Right atrium auricular region (tissue), 2 donors: ENCODE measurements at places on chromosomes 3 and 15.

DNA sequence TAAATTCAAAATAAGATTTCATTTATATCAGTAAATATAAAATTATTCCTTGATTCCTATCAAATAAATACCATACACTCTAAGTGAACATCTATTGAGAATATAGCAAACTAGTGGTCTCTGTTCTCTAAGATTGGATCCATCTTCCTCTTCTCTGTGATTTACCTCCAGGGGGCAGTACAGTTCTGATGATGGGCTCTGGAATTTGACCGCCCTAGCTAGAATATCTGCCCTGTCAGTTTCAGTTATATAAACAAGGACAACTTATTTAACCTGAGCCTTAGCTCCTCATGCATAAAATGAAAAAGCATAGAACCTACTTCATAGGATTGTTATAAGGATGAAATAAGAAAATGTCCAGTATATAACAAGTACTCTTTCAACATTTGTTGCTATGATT is 171.1 kb upstream of the CCDC54 start:
- DNase-seq = no peak

DNA sequence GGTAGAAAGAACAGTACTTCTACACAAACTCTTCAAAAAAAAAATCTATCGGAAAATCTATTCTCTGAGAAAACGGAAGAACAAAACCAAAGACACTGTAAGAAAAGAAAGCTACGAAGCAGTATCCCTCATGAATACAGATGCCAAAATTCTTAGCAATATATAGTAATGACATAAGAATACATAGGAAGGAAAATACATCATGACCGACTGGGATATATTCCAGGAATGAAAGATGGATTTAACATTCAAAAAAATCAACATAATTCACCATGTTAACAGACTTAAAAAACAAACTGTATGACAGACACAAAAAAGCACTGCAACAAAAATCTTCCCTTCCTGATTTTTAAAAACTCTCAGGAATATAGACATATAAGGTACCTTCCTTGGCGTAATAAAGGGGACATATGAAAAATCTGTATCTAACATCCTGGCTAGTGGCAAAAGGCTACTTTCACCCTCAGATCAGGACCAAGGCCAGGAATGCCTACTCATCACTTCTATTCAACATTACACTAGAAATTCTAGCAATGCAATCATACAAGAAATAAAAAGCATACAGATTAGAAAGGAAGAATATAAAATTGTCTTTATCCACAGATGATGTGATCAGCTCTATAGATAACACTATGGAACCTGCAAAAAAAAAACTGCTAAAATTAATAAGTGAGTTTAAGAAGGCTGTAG is 77.6 kb upstream of the XXYLT1 start:
- no peak for DNase-seq

DNA sequence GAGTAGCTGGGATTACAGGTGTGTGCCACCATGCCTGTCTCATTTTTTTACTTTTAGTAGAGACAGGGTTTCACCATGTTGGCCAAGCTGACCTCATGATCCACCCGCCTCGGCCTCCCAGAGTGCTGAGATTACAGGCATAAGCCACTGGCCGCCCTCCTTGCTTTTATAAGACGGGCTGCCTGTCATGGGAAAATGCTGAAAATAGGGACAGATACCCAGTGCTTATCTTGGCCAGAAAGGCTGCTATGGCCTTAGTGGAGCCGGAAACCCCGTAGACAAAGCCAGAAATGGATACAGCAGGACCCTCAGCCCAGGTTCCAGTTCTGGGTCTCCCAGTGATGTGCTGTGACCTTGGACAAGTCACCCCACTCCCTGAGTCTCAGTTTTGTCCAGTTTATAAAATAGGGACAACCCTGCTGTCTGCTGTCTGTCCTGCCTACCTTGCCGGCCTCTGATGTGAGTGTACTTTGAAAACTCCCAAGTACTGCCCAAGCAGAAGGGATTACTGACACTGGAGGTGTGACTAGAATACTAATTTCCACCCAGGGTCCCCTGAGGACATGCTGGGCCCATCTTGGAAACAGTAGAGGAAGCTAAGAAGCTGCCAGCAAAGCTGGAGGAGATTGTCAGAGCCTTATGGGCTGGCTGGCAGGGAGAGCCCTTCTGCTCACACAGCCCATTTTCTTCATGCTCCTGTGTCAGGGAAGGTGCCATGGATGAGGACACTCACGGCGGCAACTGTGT is 59.6 kb downstream of the BDH1 start:
- DNase-seq = no peak

- no peak for DNase-seq
These were observed 659.0 kb downstream of the NTRK3 start for GRCh38 chr15:87597346-87598052.

GRCh38 chr3:58555203-58555602 is 18.2 kb upstream of the ACOX2 start:
- no peak for DNase-seq

- DNase-seq = no peak
These were observed 120.8 kb upstream of the PHLDB2 start for GRCh38 chr3:111738238-111738637.

DNA sequence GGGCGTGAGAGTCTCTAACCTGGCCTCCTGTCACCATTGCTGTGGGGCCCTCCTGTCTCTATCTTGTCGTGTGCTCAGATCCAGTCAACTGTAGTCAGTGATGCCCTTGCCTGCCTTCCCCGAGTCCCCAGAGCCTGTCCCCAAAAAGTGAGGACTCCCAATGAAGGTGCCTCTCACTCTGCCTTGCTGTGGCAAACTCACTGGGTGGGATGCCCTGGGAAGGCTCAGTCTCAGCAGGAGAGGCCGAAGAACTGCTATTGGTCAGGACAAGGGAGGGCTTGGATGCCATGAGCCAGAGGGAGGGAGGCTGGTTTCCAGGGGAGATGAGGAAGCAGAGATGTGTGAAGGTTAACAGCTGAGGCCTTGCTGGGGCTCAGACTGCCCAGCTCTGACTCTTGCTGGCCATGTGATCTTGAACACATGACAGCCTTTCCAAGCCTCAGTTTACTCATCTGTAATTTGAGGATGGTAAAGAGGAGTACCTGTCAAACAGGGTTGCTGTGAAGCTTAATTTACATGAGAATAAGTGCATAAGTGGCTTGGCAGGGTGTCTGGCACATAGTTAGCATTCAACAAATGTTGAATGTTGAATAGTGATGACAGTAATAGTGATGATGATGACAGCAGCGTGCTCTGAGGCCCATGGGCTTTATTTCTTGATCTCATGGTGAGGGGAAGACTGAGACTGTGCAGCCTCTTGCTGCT is 8.2 kb downstream of the KY start:
- no peak for DNase-seq

DNA sequence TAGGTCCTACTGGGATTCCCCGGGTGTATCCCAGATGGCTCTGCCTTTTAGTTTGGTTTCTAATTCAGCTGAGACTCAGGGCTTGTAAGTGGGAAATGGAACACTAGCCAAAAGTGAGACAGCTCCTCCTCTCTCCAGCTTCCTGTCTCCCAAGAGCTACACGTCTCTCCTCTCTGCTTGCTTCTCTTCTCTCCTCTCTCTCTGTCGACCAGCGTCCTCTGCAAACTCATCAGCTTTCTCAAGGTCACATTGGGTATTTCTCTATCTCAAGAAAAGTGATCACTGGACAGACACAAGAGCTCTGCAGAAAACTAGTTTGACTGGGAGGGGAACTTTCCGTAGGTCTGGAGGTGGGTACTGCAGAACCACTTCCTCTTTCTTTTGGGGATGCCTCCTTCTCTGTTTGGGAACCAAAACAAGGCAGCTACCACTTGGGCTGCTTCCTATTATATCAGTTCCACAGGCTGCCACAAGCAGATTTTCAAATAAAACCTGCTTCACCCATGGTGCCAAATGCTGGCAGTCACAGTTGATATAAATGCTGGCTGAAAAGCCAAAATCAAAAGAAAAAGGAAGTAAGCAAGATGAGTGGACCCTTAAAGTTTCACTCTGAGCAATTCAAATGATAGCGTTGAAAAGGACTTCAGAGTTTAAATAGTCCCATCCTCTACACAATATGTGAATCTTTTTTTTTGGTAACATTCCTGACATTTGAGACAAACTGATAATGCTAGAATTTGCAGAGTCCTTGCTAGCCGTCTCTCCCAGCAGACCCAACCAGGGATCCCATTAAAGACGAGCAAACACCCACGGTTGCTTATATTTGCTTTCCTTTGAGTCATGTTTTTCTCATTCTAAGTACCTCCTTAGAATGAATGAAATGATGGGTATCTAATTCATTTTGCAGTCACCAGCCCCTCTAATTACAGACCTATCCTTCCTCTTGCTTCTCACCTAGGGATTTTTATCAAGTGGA is 7.2 kb upstream of the DYNC1LI1 start:
- DNase-seq = peak; percentile 59

DNA sequence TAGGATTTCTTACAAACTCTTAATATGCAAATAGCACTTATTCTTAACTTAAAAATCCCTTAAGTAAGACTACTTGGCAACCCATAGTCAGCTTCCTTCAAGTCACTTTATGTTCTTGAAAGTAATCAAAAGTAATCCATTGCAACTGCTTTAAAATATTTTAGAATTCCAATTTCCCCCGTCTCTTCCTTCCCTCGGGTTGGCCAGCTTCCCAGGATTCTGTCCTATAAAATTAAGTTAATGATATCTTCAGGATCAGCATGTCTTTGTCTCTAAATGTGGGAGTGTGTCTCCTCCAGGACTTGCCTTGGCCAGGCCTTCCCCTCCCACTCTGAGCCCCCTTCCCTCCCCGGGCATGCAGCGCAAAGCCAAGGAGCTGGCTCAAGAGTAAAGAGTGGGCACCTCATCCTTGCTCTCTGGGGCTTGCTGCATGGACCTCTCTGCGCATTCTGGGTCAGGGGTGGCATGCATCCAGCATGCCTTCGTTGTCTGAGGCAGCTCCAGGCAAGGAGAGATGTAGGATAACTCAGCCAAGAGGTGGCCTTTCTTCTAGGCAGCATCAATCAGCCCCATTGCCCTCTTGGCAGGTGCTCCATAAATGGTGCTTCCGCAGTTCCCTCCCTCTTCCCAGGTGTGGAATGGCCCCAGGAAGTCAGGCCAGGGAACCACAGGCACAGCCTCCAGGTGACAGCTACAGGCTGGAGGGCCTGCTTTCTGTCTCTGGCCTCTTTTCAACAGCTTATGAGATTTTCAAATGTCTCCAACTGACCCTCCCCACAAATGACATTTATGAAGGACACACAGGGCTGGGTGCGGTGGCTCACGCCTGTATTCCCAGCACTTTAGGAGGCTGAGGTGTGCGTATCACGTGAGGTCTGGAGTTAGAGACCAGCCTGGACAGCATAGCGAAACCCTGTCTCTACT is 108.7 kb upstream of the ALDH1A3 start:
- DNase-seq = peak; percentile 36

DNA sequence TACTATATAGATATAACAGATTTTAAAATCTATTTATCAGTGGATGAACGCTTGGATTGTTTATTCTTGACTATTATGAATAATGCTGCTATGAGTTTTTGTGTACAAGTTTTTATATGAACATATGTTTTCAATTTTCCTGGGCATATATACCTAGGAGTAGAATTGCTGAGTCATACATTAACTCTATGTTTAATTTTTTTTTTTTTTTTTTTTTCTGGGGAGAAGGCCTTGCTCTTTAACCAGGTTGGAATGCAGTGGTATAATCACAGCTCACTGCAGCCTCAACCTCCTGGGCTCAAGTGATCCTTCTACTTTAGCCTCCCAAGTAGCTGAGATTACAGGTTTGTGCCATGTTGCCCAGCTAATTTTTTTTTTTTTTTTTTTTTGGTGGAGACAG is 9.1 kb downstream of the CIDEC start:
- DNase-seq = no peak

DNA sequence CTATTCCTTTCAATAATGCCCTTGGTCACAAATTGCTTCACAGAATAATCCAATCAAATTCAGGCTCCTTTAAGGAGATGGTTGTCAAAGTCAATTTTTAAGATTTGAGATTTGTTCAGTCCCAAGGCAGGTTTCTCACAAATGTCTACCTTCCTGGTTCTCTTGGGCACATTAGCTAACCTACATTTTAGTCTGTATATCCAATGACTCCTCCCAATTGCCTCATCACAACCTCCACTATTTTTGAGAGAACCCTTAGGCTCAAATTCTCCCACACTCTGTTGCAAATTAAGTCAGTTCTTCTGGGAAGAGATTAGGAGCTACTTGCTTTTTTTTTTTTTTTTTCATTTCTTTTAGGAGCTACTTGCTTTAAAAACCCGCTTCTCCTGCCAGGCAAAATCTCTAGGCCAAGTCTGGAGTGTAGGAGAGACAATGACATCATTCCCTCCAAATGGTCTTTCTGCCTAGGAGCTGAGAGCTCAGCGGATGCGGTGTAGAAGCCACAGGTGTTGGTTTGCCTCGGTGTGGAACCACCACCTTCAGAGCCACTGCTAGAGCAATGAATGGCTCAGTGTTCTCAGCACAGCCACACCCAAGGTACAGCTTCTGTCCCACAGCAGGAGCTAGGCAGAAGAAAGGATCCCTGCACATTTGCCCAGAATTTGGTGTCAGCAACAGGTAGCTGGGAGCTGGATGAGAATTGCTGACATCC is 10.0 kb upstream of the INO80 start:
- no peak for DNase-seq

GRCh38 chr15:70643783-70644125 is 119.6 kb downstream of the UACA start:
- DNase-seq = no peak

- no peak for DNase-seq
These were observed 186.5 kb downstream of the FOXP1 start for GRCh38 chr3:71397046-71397445.

DNA sequence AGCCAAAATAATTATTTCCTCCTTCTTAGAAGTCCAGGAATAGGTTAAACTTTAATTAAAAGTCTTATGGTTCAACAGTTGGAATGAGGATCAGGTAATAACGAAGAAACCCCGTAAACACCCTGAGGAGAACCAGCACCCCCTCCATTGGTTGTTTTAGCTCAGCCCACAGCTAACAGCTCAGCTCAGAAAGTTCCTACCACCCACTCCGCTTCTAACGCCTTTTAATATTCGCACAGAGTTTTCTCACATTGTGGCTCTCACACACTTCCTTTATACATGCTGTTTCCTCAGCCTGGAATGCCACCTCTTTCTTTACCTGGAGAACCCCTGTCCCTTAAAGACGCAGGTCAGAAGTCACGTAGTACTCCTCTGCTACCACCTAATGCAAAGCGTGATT is 17.0 kb downstream of the CX3CR1 start:
- DNase-seq = no peak

- no peak for DNase-seq
These were observed 251.0 kb upstream of the MCTP2 start for GRCh38 chr15:93980261-93980911.

- DNase-seq = no peak
These were observed 48.7 kb downstream of the BSN start for GRCh38 chr3:49602877-49603411.

- no peak for DNase-seq
These were observed 15.0 kb downstream of the CEP152 start for GRCh38 chr15:48795901-48796300.

- no peak for DNase-seq
These were observed 105.6 kb upstream of the DLG1 start for GRCh38 chr3:197404030-197404429.
